Body of pancreas (tissue), 4 donors: ENCODE measurements at places on chromosomes 1 and 21. TPM values are rescaled to one million over a fixed set of nuclear protein-coding genes. Genes with fewer than 3 reads are reported as not detected.

The FMOD gene
- total RNA-seq: 14.2 TPM

The PPM1J gene
- total RNA-seq: 2.3 TPM

The OR6K3 gene
- total RNA-seq: not detected

The ABCA4 gene
- under 0.01 TPM for total RNA-seq

The ADAM15 gene
- 37.2 TPM for total RNA-seq

The FCRL5 gene
- 0.33 TPM for total RNA-seq

The FYB2 gene
- total RNA-seq: 3.4 TPM

The KCNQ4 gene
- total RNA-seq: 4.0 TPM

The SLC16A4 gene
- total RNA-seq: 3.6 TPM

The ZNF593OS gene
- total RNA-seq: not detected

The TEDDM1 gene
- not detected for total RNA-seq

GRCh38 chr1:15124362-15125100, 29.0 kb upstream of the TMEM51 start:
- no peak for DNase-seq

DNA sequence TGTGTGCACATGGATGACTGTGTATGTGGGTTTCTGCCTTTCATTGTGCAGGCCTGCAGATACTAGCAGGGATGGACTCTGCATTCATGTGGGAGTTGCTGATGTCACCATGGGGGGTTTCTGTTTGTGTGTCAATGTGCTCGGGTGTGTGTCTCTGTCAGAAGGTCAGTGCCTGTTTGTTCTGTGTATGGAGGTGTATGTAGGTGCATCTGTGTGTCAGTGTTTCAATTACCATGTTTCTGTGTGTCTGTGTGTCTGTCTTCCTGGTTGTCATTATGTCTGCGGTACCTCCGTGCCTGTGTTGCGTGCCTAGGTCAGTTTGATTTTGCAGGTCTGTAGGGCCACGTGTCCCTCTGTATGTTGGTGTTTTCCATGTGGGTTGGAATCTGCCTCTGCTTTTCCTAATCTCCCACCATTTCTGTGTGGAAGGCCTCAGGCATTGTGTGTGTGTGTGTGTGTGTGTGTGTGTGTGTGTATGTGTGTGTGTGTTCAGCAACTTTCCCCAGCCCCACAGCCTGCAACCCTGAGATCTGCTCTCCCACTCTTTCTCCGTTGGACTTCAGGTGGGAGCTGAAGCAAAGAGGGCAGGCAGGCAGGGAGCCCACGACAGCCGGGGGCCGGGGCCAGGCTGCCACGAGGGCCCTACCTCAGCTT, 36.7 kb upstream of the WASF2 start:
- DNase-seq: no peak

DNA sequence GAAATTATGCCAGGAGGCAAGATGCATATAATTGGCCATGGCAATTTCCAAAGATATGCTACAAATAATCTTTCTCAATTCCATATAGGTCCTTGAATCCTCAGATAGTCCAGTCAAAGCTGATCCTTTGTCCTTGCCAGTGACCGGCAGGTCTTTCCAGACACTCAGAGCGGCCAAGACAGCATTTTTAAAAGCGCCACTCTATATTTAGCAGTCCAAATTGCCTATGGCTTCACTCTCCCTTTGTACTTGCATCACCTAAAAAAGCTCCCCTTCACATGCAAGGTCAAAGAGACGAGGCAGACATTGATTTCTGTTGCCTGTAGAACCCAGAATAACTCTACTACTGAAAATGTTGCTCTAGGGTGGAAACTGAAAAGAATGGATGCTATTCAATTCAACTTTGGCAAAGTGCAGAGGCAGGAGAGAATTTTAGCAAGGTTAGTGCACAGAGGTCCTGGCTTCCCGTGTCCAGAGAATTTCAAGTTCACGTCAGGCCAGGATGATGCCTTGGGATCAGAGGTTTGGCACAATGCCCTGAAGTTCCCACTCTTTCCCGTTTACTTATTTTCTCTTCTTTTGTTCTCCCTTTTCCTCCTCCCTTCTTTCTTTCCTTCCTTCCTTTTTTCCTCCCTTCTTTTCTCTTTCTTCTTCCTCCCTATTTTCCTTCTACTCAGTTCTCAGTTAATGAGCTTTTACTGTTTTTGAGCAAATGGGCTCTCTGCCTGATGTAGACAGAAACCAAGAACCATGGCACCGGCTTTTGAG, 108.5 kb downstream of the KCNK1 start:
- no peak for DNase-seq

- no peak for DNase-seq
Observed at GRCh38 chr1:246761396-246761795, 37.2 kb downstream of the SCCPDH start.

- no peak for DNase-seq
Observed at GRCh38 chr21:45013260-45013841, 61.0 kb upstream of the ADARB1 start.

DNA sequence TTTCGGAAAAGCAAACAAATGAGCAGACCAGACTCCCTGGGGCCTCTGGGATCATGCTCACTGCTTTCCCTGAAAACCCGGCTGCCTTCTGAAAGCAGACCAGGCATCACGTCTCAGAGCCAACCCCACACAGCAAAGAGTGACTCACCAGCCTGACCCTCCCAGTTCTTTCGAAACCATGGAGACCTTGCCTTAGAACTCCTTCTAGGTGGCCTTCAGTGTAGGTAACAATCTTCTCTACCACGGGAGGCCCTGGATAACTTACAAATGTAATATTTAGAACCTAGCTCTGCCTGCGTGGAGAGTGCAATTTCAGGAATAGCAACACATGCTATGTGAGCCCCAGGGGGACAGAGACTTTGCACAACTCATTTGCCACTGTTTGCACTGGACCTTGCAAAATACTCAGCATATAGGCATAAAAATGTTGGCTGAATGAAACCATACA, 105.2 kb downstream of the SUSD4 start:
- DNase-seq: peak; percentile 30

- DNase-seq: no peak
Observed at GRCh38 chr1:9807541-9807940, 16.2 kb downstream of the CLSTN1 start.

DNA sequence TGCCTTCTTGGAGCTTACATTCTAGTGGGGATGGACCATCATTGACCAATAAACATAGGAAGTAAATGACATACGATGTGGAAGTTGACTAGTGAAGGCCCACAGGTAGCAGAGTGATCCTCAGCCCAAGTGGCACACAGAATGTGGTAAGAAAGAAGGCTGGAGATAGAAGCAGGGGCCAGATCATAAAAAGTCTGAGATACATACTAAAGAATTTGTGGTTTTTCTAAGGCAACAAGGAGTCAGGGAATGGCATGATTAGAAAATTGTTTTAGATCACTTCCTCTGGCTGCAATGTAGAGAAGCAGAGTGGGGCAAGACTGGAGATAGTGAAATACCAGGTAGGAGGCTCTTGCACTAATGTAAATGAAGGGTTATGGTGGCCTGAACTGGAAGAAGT, 154.0 kb downstream of the VPS13D start:
- no peak for DNase-seq

- DNase-seq: no peak
Observed at GRCh38 chr1:182633657-182634281, 29.6 kb upstream of the RGS16 start.

- no peak for DNase-seq
Observed at GRCh38 chr1:85962457-85962856, 194.1 kb downstream of the COL24A1 start.

DNA sequence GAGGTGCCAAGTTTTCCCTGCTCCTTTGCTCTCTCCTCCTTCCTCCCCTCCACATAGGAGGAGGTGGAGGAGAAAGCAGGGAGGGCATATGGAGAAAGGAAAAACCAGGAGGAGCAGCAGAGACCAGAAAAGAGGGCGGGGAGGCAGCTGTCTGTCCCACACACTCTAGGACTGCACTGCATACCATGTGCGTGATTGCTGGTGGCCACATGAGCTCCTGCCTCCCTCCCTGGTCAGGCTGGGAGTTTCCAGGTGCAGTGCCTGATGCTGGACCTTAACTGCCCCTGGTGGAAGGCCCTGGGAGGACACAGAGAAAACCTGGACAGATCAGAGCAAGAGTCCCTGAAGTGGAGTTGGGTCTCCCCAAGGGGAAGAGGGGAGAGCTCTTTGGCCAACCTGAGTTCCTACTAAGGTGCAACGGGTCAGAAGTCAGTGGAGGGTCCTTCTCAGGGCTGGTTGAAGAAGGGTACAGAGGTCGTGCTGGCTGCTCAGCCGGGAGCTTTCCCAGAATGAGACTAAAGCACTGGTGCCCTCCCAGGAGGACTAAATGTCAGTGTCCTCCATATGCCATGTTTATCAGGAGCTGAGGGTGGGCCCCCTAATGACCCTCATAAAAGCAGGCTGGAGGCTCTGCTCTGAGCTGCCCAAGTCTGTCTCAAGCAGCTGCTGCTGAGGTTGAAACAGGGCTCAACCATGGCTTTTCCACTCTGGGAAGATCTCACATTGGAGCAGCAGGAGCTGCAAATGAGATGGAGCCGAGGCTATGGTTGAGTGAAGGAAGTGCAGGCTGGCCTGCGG, 3.5 kb upstream of the LGR6 start:
- no peak for DNase-seq

DNA sequence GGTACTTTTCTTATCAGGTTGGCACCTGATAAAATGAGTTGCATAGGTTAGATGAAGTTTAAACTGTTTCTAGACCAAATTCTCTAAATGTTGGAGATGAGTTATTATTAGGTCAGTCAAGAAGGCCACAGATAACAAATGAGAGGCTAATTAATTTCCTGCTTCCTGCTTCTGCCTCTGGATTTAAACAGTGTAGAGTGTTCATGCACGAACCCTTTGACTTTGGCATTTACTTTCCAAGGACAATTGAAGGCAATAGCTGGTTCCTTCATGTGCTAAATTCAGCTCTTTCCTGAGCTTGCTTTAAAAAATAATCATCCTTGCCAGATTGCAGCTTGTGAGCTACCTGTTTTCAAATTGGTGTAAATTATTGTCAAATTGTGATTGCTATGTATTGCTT, 80.6 kb downstream of the RASAL2 start:
- no peak for DNase-seq

DNA sequence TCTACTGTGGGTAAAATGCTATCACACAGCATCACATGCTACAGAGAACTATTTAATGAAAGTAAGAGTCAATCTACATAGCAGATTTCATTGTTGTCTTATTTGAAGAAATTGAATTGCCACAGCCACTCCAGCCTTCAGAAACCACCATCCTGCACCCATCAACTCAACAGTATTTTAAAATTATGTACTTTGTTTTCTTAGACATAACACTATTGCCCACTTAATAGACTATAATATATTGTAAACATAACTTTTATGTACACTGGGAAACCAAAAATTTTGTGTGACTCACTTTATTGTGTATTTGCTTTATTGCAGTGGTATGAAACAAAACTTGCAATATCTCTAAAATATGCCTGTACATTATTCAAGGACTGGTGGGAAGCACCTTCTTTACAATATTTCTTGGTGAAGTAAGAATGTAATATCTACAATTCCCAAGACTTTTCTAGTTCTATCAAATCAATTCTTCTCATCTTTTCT, 133.0 kb downstream of the DUSP10 start:
- no peak for DNase-seq

- no peak for DNase-seq
Observed at GRCh38 chr1:160148121-160148520, 3.3 kb upstream of the ATP1A4 start.

- DNase-seq: no peak
Observed at GRCh38 chr1:20081353-20081810, 11.4 kb downstream of the PLA2G5 start.

- DNase-seq: no peak
Observed at GRCh38 chr1:159821171-159821867, 5.4 kb upstream of the SLAMF8 start.

DNA sequence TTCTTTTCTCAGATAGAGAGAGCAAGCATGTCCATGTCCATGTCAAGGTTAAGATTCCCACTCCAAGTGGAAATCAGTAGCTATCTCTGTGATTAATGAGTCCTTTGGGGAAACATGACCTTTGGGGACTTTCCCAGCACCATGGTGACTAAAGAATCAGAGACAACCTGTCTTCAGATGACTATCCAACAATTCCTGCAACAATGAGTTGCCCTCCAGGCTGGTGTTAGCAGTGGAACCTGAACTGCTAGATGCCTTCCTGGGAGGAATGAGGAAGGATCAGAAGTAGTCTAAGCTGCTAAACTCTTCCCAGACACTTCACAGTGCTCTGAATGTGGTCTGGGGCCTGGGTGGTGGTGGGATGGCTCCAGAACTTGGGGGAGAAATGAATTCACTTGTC, 6.5 kb downstream of the S100A9 start:
- no peak for DNase-seq

DNA sequence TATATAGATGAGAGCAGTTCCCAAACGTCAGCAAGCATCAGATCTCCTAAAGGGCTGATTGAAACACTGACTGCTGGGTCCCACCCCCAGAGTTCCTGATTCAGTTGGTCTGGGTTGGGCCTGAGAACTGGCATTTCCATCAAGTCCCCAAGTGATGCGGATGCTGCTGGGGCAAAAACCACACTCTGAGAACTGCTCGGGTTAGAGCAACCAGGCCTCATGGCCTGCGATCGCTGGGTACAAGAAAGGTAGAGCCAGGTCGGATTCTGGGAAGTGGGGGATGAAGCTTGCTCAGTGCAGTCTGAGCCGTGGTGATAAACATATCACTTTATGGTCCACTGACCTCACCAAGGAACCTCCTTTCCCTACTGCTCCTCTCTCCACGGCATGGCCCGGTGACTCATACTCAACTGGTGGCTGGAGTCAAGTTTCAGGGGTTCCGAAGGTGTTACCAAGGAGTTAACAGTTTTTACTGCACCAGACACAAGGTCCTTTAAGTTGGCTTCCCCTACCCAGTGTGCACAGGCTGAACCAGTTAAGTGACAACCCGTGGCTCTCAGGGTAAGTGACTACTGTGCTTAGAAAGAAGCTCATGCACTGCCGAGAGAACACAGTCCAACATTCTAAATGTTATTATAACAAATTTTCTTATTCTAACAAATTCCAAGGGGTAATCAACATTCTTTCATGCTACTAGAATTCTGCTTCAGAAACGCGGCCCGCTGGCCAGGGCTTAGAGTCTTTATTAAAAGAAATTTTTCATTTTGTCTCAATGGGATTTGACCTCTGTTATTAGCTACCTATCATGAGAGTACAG, 153.5 kb downstream of the TGFBR3 start:
- no peak for DNase-seq
